Activated naive CD4-positive, alpha-beta T cell (primary cell): ENCODE measurements at places on chromosomes 7 and 10.

GRCh38 chr10:114825513-114826253, 4.1 kb downstream of the FHIP2A start:
- no peak for DNase-seq

DNA sequence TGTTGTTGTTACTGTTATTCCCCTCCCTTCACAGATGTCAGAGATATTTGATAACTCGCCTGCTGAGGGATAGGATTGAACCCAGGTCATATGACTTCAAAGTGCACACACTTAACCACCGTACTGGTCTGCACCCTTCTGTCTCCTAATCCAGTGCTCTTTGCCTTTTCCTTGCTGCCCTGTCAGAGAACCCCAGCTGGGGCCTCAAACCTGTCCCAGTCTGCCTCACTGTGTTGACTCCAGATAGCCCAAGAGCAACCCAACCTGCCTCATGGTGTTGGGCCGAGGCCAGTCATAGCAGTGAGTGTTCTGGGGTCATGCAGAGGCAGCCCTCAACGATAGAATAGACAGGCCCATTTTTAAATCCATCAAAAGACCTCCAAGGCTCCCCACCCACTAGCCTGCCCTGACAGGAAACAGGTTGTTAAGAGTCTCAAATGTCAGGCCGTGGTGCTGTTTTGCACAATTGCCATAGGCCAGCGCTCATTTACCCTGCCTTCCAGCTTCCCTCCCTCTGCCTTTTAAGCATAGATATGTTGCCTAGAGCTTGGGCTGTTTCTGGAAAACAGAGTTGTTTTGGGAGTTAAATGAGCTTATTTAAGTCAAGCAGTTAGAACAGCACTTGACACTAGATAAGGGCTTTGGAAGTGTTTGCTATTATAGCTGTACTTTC, 37.0 kb upstream of the PDCD4 start:
- DNase-seq = peak; percentile 16

DNA sequence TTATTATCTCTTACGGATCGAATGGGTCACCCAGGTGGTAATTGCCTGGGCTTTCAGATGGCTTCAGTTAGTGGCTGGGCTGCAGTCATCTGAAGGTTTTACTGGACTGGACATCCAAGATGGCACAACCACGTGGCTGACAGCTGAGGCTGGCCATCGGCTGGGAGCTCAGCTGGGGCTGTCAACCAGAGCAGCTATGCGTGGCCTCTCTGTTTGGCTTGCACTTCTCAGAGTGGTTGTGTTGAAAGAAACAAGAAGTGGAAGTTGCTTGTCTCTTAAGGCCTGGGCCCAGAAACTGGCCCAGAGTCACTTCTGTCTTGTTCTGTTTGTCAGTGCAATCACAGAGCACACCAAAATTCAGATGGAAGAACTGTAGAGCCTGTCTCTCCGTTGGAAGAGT, 5.7 kb upstream of the GDI2 start:
- DNase-seq = no peak

GRCh38 chr10:69089638-69090599, 2.0 kb downstream of the SRGN start:
- DNase-seq = peak; percentile 11

DNA sequence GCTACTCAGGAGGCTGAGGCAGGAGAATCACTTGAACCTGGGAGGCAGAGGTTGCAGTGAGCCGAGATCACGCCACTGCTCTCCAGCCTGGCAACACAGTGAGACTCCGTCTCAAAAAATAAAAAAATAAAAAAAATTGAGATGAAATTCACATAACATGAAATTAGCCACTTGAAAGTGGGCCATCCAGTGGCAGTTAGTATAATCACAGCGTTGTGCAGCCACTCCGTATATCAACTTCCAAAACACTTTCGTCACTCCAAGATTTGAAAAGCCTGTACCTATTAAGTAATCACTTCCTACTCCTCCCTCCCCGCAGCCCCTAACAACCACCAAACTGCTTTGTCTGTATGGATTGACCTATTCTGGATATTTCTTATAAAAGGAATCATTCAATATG, 20.7 kb upstream of the CACUL1 start:
- no peak for DNase-seq

DNA sequence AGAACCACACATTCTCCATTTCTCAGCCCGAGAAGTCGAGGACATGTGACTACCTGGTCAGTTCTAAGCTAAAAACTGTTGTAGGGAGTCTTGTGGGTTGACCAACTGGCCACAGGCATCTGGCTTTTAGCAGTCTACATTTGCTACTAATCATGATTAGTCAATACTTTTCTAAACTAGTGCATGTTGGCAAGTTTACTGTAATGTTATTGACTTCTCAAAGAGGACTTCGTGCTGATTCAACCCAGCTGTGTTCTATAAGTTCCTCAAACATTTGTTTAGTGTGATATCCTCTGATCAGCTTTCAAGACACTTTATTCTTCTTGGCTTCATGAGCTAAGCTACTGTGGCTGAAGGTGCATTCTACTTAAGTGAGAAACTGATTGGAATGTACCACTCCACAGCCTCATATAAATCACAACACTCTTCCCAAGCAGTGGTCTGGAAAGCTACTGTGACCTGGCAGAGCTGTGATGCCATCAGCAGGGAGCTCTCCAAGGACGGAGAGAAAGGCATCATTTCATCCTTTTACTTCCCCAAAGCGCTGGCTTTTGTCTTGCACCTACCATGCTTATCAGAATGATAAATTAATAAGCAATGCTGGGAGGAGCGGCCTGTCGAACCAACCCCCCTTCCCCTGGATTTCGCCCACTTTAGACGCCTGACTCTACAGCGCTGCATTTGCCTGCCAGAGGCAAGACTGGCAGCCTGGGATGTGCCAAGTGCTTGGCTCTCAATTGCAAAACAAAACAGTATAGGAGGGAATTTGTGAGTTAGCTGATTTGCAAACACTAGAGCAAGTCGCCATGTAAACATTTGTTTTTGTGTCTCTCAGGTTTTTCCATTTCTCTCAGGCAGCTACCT, 206.7 kb upstream of the PLXNA4 start:
- no peak for DNase-seq

DNA sequence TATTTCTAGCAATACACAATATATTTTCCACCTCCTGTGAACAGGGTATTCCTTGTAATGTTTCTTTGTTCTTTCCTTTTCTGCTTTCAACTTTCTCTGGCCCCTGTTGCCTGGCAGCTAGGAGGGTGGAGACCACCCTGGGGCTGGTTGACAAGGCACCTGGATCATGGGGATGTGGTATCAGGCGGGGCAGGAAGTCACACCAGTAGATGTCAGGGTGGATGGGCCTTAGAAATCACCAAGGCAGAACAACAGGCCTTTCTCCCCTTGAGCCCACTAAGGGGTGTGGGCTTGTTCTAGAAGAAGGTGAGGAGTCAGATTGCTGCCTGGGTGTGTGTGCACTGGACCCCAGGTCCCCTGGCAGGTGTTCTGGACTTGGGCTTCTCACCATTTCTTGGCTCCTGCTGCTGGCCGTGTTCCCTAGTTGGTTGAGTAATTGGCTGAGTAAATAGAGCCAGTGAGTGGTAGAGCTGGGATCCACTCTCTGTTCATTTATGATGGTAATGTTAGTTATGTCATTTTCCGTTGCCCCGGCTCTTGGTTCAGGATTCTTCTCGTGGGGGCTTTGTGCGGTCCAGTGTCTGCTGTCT, 24.9 kb downstream of the ZNF783 start:
- no peak for DNase-seq

DNA sequence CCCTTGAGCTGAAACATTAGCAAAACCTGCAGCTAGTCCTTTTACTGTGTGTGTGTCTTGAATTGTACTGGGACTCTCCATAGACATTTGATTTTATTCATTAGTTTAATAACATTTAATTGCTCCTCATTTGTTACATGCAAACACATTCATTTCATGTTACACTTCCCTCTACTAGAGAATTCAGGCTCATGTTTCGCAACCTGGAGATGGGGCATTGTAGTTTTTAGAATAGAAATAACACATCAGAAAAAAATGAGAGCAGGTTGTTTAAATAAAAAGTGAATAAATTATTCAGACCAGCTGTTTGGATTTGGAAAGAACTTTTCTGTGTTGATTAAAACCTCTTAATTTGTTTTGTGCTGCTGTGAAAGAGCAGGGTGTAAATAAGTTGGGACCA, 243.9 kb downstream of the ETV1 start:
- no peak for DNase-seq

DNA sequence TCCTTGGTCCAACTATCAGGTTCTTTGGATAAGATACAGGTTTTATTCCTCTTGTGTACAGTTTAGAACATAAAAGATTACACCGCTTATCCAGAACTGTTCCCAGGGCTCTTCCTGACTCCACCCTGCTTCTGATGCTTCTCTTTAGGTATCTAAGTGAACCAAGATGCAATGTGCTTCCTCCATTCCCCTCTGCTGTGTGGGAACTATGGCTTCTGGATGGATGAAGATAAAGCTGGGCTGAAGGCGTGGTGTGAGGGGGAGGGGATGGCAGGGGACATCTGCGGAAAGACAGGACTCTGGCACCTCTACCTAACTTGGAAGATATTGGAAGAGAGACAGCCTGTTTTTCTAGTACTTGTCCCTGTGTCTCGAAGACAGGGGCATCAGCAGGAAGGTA, 209.9 kb upstream of the TBX20 start:
- no peak for DNase-seq

DNA sequence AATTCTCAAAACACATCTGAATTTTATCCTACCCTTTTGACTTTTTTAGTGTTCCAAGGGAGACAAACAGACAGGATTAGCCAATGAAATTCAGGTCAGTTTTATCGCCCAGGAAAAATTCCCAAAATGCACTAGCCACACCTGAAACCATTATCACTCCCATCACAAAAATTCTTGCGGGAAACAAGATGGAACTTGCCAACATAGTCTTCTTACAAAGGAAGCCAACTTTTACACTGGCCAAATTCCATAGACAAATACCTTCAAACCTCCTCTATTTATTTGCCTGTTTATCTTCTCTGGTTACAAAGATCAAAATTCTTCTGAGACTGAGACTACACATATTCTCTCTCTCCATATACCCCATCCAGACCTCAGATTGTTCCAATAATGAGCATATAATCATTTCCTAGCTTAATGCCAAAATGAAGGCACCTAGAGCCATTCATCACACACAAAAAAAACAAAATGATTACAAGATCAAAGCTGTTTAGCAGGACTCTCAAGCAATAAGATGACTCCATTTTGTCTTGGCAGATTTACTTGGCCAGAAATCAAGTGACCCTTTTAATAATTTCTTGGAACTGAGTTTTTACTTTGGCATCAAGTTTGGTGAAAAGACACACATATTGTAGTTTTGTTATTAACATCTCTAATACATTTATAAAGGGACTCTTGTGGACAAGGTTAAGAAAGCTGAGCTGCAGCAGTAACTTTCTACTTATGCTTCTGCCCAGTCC, 30.2 kb downstream of the MET start:
- DNase-seq = no peak

DNA sequence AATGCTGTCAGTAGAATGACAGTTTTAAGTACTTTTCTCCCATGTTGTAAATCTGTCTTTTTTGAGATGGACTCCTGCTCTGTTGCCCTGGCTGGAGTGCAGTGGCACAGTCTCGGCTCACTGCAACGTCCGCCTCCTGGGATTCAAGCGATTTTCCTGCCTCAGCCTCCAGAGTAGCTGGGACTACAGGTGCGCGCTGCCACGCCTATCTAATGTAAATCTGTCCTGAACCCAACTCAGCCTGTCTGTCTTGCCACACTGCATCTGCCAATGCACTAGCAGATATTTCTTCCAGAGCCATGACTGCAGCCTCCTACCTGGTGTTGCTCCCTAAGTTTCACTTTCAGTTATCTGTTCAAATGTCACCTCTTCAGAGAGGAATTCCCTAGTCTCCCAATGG, 264.1 kb downstream of the PHF14 start:
- DNase-seq = no peak

DNA sequence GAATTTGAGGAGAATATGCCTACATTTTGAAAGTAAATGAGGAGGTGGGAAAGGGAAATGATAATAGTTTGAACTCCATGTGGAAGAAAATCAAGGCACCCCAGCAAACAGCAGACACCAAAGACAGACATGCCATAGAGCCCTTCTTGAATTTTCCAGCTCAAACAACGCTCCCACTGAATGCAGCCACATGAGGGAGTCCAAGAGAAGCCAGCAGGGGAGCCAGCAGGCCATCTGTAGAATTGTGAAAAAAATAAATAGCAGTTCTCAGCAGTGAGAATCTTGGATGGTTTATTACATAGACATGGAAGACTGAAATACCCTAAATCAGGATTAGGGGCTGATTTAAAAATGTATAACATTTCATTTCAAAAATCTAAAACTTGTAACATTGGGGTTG, 1567.3 kb upstream of the LRRTM3 start:
- DNase-seq = no peak
